A549 treated with Mapracorat at 1 μM for 4 hours (cell line): ENCODE measurements at places on chromosomes 5 and 9. TPM values are rescaled to one million over a fixed set of nuclear protein-coding genes. Genes with fewer than 3 reads are reported as not detected.

The NRG2 gene
- 1.6 to 2.4 TPM (median 2.0 TPM) in 5 replicates for total RNA-seq

The ROR2 gene
- total RNA-seq, result 0.88 to 1.6 TPM (median 1.3 TPM) in 5 replicates

The SEMA5A gene
- total RNA-seq, result not detected in 5 replicates

The C9orf43 gene
- 0.45 to 0.73 TPM (median 0.57 TPM) in 5 replicates for total RNA-seq

The EQTN gene
- 0.22 TPM in 1 of 5 replicates, not detected in the others for total RNA-seq
